ENCODE measurements at places on chromosomes 7 and 10.

- no peak for DNase-seq
Measured at GRCh38 chr7:80373429-80374032, 138.3 kb downstream of the GNAT3 start.

GRCh38 chr7:51274955-51275354 lies 41.7 kb downstream of the COBL start:
- no peak for DNase-seq

DNA sequence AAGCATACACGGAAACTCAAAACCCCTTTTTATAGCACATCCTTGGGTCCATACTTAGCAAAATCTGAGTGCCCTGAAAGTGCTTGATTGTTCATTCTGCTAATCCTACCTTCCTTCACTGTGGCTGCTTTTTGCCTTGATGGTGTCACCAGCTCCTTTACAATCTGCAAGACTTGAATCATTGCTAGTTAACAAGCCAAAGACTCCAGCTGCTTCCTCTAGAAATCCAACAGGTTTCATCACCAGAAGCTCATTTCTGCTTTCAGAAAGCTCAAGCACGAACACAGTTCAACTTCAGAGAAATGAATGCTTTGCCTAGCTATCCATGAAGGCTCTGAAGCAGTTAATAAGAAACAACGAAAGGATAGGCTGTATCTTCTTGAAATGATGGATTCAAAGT lies 38.0 kb downstream of the USP6NL start:
- no peak for DNase-seq

- no peak for DNase-seq
Measured at GRCh38 chr7:2471022-2471329, 5.2 kb downstream of the GRIFIN start.

DNA sequence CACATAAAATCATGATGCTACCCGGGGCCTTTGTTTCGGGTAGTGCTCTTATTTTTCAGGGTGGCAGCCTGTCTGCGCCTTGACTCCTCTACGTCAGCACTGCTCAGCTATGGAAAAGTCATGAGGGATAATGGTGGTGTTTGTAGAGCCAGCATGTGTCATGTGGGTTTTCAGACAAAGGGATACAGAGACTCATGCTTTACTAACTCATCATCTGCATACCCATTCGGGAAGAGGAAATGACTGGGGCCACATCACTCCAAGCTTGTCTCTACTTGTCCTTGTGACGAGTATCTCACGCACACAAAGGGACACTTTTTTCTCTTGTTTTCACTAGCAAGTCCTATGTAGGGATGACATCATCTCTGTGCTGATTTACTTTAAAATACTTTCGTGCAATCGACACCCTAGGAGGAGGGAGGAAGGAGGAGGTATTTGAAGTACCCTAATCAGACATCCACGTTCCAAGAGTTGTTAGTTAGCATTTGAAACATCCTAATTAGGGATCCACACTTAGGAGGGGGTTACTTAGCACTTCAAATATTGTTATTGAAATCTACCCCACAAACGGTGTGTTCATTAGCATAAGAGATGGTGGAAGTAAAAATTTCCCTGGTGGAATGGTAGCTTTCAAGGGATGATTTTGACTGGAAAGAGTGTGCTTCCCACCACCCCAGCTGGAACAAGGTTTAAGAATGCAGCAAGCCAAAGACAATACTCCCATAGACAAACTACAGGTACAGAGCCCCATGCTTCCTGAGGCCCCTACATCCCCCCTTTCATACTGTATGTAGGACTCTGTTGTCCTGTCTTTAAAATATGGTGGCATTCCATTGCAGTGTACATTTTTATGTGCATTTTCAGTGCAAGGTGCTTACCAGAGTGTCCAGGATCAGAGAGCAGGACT lies 52.0 kb downstream of the THNSL1 start:
- no peak for DNase-seq

- DNase-seq, result no peak
Measured at GRCh38 chr10:101588879-101589278, 758 bp downstream of the DPCD start.

DNA sequence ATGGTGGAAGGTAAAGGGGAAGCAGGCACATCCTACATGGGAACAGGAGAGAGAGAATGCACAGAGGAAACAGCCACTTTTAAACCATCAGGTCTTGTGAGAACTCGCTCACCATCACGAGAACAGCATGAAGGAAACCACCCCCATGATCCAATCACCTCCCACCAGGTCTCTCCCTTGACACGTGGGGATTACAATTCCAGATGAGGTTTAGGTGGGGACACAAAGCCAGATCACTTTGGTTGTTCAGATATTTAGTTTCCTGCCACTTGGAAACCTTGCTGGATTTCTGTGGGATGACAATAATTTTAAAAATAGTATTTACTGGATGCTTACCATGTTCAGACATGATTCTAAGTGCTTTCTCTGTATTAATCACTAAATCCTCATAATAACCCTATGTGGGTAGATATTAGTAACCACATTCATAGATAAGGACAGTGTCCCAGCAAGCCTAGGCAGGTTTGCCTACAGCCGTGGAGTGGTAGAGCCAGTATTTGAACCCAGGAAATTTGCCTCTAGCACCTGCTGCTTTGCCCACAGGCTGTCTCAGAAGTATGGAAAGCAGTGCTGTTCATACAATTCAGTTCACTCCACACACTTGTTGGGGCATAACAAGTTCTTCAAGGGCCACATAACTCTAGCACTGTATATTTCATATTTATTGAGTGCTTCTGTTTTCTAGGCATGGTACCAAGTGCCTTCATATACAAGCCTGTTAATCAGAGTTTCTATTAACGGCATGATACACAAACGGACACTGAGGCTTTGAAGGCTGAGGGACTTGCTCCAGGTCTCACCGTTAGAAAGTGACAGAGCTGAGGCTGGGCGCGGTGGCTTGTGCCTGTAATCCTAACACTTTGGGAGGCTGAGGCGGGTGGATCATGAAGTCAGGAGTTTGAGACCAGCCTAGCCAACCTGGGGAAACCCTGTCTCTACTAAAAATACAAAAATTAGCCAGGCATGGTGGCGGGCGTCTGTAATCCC lies 8.3 kb downstream of the TLL2 start:
- no peak for DNase-seq

DNA sequence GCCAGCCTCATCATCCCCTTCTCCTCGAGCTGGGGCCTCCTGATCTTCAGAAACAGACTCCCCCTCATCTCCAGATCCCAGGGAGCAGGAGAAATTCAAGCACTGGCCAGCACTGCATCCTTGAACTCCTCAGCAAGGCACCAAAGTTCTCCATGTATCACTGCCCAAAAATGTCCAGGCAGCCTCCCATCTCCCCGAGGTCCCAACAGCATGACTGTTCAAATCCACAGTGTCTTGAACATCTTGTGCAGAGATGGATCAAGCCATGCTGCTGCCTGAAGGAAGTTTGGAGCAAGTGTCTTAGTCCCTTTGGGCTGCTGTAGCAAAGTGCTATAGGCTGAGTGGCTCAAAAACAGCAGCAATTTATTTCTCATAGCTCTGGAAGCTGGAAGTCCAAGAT lies 115.5 kb upstream of the GALNT17 start:
- DNase-seq, result no peak

DNA sequence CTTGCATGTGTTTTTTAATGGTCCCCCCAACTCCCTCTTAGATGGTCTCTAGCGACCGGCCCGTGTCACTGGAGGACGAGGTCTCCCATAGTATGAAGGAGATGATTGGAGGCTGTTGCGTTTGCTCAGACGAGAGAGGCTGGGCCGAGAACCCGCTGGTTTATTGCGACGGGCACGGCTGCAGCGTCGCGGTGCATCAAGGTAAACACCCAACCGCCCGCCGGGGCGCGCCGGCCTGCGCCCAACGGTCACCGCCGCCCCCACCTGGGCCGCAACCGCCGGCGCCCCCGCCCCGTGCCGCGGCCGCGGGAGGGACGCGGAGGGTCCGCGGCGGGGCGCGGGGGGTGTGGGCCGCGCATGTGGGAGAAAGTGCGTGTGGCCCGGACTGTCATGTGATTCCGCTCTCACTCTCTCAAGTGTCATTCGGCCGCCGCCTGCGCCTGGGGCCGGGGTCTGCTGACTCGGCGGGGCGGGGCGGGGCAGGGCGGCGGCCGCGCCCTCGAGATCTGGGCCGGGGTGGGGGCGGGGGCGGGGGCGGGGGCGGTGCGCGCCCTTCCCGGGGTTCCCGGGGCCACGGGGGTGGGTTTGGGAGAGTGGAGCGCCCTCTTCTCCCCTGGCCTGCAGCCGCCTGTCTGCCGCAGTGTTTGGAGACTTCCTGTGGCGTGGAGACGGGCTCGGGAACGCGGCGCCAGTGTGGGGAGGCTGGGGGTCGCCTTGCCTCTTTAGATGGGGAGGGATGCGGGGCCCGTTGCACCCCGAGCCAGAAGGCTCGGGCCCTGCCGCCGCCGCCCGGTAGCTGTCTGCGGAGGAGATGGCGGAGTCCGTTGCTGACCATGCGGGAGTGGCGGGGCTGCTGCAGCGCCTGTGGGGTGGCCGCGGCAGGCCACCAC lies 817 bp downstream of the MLLT10 start:
- DNase-seq, result peak; percentile 44

DNA sequence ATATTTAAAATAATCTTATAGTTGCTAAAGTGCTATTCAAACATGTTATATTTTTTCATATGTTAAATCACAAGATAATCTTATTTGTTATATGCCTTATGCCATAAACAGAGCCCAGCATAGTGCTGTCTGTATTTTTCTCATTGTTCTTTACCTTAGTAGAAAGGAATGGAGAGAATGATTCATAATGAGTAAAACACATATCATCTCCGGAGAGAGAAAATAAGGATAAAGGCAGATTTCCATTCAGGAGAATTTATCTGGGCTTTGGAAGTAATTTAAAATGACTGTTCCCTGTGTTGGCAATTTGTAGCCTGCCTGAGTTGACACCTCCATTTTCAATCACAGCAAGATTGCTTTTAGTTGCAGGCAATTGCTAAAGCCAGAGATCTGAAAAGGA lies 30.2 kb downstream of the CHN2 start:
- DNase-seq, result no peak

DNA sequence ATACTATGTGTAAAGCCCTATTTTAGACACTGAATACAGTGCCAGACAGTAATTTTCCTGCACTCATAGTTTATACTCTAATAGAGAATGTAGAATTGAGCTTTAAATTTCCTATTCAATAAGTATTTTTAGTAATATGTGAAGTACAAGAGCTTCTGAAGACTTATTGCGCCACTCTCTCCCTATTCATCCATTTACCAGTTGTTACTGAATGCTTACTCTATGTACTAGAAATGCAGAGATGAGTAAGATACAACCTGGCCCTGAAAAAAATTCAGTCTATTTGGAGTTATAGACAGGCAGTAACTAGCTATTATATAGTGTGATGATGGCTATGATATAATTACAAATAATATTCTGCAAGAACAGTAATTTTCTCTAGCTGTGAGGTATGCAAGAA lies 98.8 kb downstream of the ADK start:
- DNase-seq, result no peak

DNA sequence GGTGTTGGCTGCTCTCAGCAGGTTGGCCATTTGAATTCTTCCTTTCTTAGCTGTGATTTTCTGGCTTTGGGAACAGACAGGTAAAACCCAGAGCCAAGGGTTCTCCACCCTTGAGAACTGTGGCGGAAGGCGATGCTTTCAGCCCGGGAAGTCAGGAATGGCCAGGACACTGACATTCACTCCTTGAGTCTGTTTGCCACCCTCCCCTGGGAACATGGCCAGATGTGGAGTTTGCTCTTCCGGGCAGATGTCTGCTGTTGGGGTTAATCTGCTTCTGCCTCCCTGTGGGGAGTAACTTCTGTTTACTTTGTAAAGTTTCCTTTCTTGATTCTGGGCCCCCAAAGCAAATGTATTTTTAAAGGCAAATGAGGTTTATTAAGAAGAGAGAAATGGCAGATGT lies 17.7 kb downstream of the GATA3 start:
- DNase-seq, result no peak

- no peak for DNase-seq
Measured at GRCh38 chr7:50832744-50833143, 50.0 kb upstream of the GRB10 start.

GRCh38 chr10:97889461-97890265 lies 40.0 kb downstream of the GOLGA7B start:
- no peak for DNase-seq

GRCh38 chr10:73359492-73359891 lies 828 bp upstream of the CFAP70 start:
- no peak for DNase-seq

GRCh38 chr7:42686594-42687156 lies 225.2 kb downstream of the C7orf25 start:
- DNase-seq, result no peak

DNA sequence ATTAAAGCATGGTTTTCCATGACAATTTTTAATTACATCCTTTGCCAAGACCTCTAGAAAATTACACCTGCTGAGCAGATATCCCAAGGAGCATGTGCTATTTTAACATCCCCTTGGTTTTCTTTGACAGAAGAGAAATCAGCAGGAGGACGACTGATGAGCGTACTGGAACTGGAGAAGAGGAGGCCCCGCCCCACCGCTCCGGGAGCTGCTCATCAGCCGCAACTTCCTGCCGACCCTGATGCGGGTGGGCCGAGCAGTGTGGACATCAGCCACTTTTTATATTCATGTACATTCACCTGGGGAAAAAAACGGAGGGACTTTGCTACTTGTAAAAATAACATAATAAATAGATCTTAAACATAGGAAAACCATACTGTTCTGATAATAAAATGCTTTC lies 54.2 kb downstream of the CDC123 start:
- DNase-seq, result no peak

- no peak for DNase-seq
Measured at GRCh38 chr7:29154076-29154475, 7.7 kb upstream of the CPVL start.

DNA sequence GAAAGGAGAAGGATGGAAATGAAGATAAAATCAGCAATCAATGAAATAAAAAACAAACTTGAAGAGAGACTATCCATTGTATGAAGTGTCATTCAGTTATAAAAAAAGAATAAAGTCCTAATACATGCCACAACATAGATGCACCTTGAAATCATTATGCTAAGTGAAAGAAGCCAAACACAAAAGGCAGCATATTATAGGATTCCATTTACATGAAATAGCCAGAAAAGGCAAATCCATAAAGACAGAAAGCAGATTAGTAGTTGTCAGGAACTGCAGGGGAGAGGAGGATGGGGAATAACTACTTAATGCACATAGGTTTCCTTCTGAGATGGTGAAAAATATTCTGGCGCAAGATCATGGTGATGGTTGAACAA lies 6.6 kb upstream of the PON1 start:
- DNase-seq, result no peak

DNA sequence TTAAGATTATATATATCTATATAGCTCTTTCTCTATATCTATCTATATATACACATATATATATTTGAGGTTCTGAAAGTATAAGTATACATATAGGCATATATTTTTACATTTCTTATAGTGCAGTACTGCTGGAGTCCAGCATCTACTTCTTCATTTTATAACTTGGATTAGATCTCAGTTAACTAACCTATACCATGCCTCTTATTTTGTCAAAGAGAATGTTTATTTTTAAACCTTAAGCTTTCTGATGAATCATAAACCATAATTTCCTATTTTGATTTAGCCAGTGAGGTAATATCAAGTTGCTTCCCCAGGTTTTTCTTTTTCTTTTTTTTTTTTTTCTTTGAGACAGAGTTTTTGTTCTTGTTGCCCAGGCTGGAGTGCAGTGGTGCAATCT lies 8.1 kb downstream of the ZNF32 start:
- DNase-seq, result no peak

All from CD4-positive, alpha-beta T cell (primary cell).